ENCODE measurements at places on chromosomes 1 and 21.

DNA sequence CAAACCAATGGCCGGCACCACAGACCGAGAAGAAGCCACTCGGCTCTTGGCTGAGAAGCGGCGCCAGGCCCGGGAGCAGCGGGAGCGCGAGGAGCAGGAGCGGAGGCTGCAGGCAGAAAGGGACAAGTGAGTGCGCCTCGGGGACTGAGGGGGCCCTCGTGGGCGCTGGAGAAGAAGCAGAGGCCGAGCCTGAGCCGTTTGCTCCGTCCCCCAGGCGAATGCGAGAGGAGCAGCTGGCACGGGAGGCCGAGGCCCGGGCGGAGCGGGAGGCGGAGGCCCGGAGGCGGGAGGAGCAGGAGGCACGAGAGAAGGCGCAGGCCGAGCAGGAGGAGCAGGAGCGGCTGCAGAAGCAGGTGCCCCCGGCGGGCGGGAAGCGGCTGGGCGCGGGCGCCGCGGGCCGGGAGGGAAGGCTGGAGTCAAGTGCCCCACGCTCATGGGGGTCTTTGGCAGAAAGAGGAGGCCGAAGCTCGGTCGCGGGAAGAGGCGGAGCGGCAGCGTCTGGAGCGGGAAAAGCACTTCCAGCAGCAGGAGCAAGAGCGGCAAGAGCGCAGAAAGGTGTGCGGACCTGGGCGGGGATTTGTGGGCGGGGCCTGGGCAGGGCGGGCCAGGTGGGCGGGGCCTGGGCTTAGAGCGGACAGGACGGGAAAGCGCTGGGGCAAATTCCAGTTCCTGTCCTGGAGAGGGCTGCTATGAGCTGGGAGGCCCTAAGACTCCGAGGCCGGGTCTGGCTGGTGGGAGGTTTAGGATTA, 22.7 kb downstream of the MAP7D1 start:
- DNase-seq: no peak

DNA sequence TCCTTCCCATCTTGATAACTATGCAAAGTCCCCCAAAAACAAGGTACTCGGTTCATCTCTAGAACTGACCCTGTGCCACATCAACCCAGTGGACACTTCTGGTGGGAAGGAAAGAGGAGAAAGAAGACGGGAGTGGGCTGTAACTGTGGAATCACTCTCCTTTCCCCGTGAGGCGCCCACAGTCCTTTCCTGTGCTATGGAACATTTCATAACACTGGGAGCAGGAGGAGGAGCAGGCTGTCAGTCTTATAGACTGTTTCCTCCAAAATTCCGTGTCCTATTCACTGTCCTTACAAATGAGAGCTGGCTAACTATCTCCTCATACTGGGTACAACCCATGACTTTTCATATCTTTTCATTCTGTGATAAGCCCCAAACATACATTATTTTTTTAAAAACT, 40.7 kb downstream of the PLEKHA6 start:
- DNase-seq: no peak

DNA sequence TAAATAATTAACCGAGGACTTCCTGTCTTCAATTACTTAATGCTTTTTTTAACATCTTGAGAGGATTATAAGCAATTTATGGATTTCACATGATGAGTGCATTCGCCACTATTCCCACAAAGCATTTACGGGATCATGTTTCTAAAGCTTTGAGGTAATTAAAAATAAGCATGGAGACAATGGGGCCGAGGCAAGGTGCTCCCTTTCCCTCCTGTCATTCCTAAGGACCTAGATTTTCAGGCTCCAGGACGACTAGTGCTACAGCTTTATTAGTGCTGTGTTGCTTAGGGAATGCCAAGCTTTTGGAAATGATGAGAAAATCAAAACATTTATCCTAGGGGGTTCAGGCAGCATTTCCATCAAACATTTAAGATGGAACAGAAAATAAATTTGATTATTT, 209.2 kb downstream of the KCTD3 start:
- DNase-seq: peak; percentile 66

GRCh38 chr1:173802961-173803360, 21.5 kb upstream of the DARS2 start:
- no peak for DNase-seq

GRCh38 chr1:209561532-209561931, 22.0 kb upstream of the CAMK1G start:
- no peak for DNase-seq

DNA sequence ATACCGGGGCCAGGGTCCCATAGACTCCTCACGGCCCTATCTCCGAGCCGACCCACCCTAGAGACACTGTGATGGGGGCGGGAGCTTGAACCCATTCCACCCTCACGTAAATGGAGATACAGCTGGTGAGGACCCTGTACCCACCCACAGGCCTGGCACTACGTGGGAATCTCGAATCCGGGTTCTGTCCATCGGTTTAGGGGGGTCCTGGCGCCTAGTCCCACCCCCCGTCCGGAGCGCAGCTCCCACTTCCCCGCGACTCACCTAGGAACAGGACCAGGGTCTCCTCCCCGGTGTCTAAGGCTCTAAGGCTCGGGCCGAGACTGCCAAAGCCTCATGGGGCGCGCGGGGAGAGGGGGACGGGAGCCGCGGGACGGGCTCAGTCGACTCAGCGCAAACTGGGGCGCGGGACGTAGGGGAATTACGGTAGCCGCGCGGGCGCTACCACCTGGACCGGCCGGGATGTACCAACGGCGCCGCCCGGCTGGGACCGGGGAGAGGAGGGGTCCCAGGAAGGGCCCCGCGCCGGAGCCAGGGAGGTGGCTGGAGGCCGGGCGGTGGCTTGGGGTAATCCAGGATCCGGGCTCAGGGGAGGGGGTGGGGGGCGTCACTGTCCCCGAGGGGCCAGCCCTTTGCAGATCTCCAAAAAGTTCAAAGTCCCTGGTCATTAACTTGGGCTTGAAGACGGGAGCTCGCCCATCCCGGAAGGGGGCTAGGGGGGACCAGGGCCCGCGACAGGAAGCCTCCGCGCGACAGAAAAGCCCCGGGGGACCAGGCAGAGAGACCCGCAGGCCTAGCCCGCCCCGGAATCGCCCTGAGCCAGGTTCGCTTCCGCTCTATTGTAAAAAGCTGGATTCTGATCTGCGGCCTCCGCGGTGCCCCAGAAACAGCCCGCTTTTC, 1.0 kb downstream of the PLEKHG5 start:
- peak; percentile 51 for DNase-seq

GRCh38 chr1:66540434-66541032, 6.6 kb downstream of the SGIP1 start:
- DNase-seq: no peak

GRCh38 chr1:37755290-37755689, 9.6 kb downstream of the EPHA10 start:
- no peak for DNase-seq

DNA sequence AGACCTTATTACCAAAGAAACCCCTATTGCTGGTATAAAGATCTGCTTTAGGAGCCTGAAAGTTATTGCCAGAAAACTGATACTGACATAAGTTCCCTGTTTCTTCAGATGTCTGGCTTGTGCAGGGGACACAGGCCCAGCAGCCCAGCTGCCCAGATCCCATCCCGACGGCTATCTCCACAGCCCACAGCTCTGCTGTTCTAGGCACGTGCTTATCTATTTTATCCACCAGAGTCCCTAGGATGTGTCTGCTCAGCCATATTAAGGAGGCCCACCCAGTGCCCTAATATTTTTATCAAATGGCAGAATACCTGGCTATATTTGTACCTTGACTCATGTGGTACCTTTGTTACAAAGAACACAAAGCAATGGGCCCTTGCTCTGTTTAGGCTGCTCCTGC, 58.9 kb downstream of the DDX20 start:
- DNase-seq: no peak

DNA sequence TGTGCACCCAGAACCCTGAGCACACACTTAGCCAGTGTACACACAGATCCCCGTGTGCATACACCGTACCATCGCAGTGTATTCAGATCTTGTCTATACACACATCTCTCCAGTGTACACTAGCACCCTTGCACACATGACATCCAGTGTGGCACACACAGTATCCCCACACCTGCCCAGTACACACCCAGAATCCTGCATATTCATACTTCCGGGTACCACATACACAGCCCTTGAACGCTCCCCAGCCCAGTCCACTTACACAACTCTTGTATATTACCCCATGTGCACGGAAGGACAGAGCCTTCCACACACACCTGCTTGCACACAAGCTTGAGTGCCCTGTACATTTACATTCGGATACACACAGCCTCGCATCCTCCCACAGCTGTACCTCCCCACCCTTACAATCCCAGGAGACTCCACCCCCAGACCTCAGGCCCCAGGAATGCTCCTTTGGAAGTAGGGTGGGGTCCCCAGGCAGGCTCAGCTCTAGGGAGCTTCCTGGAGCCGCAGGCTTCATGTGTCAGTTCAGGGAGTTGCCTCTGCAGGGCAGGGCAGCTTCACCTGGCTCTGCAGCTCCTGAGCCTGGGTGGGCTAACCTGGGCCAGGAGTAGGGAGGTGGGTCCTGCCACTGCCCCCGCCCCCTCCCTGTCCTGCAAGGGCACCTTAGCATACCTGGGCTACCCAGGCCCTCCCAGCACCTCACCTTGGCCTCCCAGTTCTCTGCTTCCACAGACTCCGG, 46.2 kb downstream of the AHDC1 start:
- no peak for DNase-seq

DNA sequence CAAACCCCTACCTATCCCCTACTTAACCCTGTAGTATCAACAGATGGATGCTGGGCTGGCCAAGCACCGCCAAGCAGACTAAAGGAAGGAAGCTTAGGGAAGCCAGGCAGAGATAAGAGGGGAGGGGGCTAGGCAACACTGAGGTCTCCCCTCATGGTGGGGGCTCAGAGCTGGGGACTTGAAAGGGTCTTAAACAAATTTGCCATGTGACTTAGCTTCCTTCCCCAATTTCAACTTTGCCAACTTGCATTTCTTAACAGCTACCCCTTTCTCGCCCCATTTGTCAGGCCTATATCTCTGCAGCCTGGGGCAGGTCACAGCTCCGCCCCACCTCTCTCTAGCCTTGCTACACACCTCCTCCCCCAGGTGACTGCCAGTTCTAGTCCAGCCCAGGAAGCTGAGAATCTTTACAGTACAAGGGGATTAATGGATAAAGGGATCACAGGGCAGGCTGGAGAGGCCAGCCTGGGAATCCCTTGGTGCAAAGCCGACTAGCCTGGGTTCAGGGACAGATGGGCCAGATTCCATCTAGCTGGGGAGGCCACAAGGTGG, 3.4 kb downstream of the KIF21B start:
- DNase-seq: no peak

DNA sequence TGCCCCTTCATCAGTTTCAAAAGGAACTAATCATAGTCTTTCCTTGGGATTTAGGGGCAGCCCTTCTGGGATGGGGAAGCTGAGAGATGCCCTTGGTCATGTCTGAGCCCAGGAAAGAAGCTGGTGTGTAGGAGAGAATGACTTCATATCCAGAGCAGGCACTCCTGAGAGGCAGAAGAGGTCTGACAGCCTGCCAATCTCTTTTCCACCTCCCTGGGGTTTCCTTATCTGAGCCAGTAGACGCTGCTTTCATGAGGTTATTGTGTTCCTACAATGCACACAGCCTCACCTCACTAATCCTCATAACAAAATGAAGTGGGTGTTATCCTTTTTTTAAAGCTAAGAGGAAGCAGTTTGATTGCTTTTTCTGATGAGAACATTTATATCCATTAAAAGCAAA, 14.1 kb downstream of the ROR1 start:
- peak; percentile 64 for DNase-seq

- DNase-seq: no peak
These were observed 23.2 kb upstream of the CNIH3 start for GRCh38 chr1:224592636-224593582.

- DNase-seq: no peak
These were observed 9.3 kb upstream of the PABPC4 start for GRCh38 chr1:39585933-39586332.

DNA sequence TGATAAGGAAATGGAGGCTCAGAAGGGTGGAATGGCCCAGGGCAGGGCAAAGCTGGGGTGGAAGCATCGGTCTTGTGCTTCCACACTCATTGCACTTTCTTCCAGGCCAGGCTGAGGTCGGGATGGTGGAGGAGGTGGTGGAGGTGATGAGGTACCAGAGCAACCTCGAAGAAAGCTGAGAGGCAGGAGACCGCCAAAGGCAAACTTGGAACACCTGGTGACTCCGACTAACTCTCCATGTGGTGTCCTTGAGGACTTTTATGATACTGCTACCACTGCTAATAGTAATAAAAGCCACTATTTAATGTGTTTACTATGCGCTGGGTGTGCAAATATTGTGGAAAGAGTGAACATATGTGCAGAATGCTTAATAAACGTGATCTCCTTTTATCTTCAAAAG, 16.9 kb upstream of the BTG2 start:
- no peak for DNase-seq

- no peak for DNase-seq
These were observed 47.1 kb upstream of the ARHGAP29 start for GRCh38 chr1:94284476-94284875.

DNA sequence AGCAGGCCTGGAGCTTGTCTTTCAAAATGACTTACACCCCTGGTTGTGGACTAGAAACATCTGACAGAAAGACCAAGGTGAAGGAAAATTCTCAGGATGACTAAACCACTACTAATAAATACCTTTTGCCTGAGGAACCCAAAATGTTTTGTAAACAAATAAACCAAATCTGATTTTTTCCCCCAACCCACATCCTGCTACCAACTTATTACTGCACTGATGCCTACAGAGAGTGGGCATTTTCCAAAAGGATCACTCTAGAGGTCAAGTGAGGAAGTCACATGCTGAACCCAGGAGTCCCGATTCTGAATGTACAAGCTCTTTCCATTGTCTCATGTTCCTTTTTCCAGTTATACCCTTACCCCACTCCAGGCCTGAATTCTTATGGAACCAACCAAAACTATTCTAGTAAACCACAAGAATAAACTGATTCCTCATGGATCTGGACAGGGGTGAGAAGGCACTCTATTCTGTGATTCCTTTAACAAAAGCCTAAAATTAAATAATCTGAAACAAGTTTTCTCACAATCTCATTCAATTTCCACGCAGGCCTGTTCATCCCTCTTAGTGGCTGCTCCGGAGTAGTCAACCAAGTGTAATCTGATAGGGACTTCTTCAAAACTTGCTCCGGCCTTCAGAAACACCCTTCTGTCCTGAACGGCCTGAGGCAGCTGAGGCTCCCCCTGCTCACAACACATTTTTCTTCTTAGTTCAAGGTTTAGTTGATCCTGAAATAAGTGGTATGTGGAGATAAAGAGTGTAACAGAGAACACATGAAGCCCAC, 1.4 kb downstream of the PI4KB start:
- no peak for DNase-seq

GRCh38 chr1:195376190-195376589, 1232.0 kb downstream of the KCNT2 start:
- DNase-seq: no peak
